ENCODE measurements at places on chromosomes 12 and 14. TPM values are rescaled to one million over a fixed set of nuclear protein-coding genes. Genes with fewer than 3 reads are reported as not detected.

Gene HHIPL1
- total RNA-seq = 1.6 TPM

Gene P2RX2
- 0.56 TPM for total RNA-seq

Gene CIDEB
- 16.4 TPM for total RNA-seq

Gene FBXL14
- 16.6 TPM for total RNA-seq

Gene C2CD5
- 50.2 TPM for total RNA-seq

Gene GLIPR1L1
- not detected for total RNA-seq

Gene DTD2
- total RNA-seq = 13.4 TPM

Measured in lower lobe of right lung (tissue), 2 donors.